Stimulated activated effector memory CD8-positive, alpha-beta T cell treated with anti-CD3 and anti-CD28 coated beads, Interleukin-12 subunit alpha, Interleukin-12 subunit beta, amount 100 ng/mL, for 72 hours (primary cell): ENCODE measurements at places on chromosomes 3 and 15.

DNA sequence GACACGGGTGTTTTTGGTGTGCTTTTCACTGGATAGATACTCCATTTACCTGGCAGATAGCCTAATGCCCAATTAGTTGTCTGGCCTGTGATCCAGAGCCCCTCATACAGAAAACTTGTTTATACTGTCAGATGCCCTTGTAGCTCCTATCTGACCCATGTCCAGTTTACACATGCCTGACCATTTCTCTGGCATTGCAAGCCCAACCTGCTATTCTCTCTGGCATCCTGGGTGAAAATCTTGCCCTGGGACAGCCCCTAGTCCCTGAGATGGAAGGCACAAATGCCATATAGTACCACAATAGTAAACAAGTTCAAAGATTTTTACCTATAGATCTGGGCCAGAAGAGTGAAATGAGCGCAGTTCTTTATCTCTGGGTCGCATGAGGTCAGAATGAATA lies 212.6 kb downstream of the ZBBX start:
- DNase-seq: no peak

GRCh38 chr3:73451301-73451944 lies 173.3 kb downstream of the PDZRN3 start:
- DNase-seq: no peak

DNA sequence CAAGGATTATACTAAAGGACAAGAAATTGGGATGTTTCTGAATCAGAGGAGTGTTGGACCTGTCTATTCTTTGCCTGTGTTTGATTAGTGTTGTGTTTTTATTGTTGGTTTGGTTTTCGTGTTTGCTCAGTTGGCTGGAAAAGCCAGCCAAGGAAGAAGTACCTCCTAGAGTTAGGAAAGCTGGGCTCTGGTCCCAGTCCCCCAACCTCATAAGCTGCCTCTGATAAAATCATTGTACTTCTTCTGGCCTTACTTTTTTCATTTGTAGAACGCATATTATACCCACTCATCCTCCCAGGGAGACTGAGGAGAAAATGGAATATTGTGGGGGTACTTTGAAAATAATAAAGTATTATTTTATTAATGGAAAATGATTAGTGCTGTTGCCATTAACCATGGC lies 177.4 kb upstream of the TRIM42 start:
- DNase-seq: no peak

DNA sequence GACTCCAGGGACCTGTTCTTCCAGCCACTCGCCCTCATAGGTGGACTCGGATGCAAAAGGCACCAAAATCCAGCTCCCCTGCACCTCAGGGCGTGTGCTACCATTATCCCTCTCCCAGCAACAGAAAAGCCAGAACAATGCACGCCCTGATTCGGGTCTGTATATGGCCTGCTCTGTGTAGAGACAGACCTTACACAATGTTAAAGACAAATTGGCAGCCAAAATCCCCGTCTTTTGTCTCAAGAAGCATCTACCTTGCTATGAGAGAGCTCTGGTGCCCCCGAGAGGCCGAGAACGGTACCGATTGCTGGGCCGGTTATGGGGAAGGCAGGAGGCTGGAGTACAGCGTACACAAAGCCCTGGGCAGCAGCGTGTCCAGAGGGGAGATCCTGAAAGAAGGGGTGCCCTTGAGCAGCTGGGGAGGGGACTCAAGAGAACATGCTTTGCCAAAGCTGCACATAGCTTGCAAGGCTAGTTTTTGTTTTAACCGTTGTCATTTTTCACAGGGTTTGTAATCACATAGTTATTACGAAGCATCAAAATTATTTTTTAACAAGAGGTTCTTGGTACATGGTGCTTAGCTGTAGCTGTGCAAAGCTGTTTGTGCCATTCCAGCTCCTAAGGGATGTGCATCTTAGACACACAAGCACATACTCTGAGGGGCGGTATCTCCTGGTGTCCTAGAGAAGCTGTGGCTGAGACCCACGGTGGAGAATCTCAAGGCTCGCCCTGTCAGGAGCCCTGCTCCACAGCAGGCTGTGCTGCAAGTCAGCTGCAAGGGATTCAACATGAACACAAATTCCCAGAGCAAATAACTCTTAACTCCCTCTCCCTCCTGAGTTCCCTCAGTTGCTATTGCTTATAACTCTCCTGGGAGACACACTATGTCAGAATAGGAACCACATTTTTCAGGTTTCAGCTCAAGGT lies 461.5 kb upstream of the PPP2R3A start:
- DNase-seq: no peak
